AG08395 (cell line): ENCODE measurements at places on chromosomes 12 and 14.

- DNase-seq = no peak
Observed at GRCh38 chr12:10278104-10278503, 29.6 kb upstream of the KLRD1 start.

DNA sequence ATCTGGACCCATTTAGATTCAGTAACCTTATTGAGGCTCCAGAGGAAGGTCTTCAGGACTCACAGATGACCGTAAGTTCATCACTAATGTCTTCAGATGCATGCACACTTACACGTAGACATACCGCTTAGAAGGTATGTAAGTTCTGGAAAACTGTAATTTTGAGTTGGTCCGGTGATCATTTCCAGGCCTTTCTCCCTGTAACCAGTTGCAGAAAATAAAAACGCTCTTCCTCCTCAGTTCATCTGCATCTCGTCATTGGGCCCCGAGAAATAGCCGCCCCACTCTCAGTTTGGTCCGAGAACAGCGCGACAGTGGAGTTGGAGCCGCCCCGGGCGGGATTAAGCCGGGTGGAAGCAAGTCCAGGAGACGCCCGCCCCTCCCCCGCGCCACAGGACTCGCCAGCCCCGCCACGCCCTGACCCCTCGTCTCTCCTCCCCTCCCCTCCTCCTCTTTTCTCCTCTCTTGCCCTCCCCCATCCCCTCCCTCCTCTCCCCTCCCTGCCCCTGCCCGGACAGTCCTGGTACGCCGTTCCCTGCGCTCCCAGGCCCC is 83.7 kb downstream of the TNFAIP2 start:
- DNase-seq = peak; percentile 86

- DNase-seq = no peak
Observed at GRCh38 chr14:99231161-99231849, 40.7 kb downstream of the BCL11B start.

- DNase-seq = no peak
Observed at GRCh38 chr12:1977588-1977987, 26.7 kb downstream of the DCP1B start.

DNA sequence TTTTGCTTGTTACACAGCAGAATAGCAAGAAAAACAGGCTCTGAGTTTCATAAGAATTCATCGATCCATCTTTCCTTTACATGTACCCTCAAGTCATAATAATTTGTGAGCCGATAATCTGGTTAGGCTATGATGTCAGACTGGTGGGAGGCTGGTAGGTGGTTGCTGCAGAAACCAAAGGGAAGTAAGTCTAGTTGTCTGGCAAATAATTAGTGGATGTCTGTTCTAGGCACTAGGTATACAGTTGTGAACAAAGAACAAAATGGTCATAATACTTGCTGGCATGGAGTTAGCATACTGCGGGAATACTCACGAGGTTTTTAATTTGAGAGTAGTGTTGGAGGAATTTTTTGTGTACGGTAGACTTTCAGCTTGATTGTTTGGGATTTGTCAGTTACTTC is 8.8 kb downstream of the SUSD6 start:
- DNase-seq = no peak

- DNase-seq = peak; percentile 62
Observed at GRCh38 chr12:119412811-119413794, 78.6 kb downstream of the CCDC60 start.

- peak; percentile 83 for DNase-seq
Observed at GRCh38 chr12:50314636-50315312, 31.5 kb upstream of the LIMA1 start.

DNA sequence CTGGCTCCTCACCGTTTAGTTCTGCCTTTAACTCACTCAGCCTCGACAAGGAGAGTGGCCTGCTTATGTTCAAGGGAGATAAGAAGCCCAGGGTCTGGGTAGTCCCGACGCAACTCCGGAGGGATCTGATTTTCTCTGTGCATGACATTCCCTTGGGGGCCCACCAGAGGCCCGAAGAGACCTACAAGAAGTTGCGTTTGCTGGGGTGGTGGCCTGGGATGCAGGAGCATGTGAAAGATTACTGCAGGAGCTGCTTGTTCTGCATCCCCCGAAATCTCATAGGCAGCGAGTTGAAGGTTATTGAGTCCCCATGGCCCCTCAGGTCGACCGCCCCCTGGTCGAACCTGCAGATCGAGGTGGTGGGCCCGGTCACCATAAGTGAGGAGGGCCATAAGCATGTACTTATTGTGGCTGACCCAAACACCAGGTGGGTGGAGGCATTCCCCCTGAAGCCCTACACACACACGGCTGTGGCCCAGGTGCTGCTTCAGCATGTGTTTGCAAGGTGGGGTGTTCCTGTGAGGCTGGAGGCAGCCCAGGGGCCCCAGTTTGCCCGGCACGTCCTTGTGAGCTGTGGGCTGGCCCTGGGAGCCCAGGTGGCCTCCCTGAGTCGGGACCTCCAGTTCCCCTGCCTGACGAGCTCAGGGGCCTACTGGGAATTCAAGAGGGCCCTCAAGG is 13.1 kb downstream of the CBLN3 start:
- no peak for DNase-seq

- no peak for DNase-seq
Observed at GRCh38 chr14:47277703-47278102, 397.7 kb downstream of the MDGA2 start.

- DNase-seq = no peak
Observed at GRCh38 chr12:2409656-2410265, 357.0 kb downstream of the CACNA1C start.

DNA sequence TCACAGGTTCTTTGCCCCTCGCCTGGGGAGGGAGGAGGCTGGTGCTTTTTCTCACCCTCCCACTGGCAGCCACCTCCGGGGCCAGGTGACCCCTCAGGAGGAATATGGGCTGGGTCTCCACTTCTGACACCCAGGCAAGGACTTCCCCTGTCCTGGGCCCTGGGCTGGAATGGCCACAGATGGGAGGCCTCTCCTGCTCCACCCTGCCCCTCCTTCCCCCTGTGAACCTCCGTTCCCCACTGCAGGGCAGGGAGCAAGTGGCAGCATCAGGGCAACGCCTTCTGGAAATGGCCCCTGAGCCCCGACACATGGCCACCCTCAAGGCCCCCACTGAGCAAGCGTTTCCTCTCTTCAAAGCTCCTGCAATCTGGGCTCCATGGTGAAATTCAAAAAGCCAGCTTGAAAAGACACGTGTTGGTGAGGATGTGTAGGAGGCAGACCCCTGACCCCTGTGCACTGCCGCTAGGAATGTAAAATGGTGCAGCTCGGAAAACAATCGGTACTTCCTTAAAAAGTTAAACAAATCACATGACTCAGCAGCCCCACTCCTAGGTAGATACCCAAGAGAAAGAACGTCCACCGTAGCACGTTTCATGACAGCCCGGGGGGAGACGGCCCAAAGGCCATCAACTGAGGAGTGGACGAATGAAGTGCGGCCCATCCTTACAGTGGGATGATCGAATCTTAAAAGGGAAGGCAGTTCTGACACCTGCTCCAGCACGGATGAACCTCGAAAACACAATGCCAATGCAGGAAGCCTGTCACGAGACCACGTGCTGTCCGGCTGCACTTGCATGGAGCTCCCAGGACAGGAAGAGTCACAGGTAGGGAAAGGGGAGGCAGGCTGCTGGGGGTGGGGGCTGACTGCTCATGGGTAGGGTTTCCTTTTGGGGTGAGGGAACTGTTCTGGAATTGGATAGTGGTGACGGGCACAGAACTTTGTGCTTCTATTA is 11.5 kb downstream of the XRCC3 start:
- DNase-seq = no peak

DNA sequence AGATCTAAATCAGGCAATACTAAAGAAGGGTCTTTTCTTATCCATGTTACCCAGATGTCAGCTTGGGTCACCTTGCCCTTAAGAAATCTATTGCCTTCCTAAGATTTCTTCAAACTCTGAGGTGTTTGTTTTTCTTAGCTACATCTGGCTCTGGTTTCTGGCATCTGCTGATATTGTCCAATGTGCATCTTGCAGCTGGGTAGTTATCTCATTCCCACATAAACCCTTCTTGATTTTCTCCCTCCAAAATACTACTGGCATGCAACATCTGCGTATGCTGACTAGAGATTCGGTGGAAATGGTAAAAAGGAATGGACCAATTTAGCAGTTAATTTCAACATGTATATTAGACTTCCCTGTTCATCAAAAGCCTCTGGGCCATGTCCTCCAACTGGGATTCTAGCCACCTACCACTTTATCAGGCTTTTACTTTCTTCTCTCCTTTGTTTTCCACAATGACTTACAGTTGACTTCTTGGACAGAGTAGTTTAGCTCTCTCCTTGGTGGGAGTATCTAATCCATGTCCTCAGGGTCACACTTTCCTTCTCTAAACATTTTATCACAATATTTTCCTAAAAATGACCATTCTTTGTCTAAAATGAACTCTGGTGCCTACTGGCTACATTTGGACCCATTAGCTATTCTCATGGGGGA is 324.8 kb upstream of the FAR2 start:
- DNase-seq = no peak

GRCh38 chr12:71725011-71725410 is 29.7 kb upstream of the RAB21 start:
- no peak for DNase-seq

DNA sequence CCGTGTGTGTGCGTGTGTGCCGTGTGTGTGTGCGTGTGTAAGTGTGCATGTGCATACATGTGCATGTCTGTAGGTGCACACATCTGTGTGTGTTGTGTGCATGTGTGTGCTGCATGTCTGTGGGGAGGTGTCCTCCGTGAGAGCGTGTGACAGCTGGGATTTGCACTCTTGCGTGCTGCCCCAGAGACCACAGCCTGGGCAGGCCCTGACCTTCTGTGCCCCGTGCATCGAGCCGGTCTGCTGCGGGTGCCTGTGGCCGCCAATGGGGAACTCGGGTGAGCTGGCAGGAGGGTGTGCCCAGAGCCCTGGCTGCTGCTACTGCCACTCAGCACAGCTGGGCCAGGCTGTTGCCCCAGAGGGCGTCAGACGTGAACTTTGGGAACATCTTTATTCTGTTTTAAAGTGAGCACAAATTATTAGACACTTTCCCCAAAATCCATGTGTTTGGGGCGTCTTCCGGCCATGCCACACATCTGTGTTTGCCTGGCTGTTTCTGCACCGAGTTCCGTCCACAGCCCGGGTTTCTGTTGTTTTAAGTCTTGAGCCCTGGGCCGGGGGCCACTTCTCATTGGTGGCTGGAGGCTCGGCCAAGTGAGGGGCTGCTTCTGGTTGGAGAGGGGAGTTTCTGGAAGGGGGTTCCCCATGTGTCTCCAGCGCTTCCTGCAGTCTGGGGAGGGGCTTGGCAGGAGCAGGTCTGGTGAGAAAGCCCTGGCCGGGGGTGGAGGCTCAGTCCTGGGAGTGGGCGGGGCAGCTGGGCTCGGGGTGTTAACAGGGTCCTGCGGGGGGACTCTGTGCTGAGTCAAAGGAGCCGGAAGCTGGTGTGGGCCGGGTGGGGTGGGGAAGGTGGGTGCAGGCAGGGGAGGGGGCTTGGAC is 7.6 kb downstream of the CEP170B start:
- DNase-seq = peak; percentile 84

- no peak for DNase-seq
Observed at GRCh38 chr12:92027243-92027642, 118.4 kb downstream of the BTG1 start.

- no peak for DNase-seq
Observed at GRCh38 chr12:118553856-118554504, 177.6 kb downstream of the SUDS3 start.

DNA sequence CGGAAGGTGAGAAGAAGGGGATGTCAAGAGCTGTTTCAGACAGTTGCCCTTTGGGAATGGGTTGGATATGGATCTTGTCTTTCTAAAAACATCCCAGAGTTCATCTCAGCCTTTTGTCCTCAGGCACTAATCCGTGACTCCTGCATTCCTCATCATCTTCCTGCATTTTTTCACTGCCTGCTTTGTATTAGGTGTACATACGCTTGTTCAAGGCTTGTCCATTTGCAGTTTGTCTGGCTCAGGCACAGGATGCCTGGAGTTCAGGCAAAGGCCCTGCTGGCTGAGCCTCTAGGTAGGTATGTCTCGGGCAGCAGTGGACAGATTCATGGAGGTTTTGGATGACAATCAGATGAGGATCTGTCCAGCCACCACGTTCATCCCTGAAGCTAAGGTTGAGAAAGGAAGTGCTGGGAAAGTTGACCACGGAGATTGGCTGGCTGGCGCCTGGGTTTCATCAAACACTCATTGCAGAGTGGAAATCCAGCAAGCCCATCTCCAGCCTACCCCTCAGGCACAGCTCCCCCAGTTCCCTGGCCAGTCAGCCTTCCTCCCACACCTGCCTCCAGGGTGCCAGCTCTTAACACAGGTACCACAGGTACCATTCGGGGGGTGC is 12.4 kb upstream of the TMEM106C start:
- DNase-seq = no peak

DNA sequence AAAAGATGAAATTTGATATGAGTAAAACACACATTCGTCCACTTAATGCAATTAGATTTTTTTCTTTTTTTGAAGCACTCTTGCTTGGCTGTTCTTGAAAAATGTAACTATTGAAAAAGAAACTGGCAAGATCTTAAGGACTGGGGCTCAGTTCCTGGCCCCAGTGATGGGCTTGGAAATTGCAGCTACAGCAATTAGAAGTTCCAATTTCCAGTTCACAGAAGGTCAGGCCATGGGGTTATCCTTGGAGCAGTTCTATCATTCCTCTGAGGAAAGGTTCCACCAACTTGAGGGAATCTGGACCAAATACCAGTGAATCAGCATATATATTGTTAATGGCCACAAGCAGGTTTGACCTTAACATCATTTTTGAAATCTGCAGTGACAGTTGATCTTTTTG is 18.9 kb downstream of the IGF1 start:
- no peak for DNase-seq

- DNase-seq = no peak
Observed at GRCh38 chr14:23128969-23129758, 10.1 kb upstream of the CEBPE start.

GRCh38 chr12:27005495-27005894 is 8.7 kb downstream of the TM7SF3 start:
- DNase-seq = no peak

GRCh38 chr12:112473056-112473455 is 54.3 kb downstream of the PTPN11 start:
- DNase-seq = no peak
